ENCODE measurements at places on chromosomes 7 and 10.

- no peak for ATAC-seq
Observed at GRCh38 chr10:10813656-10814055, 204.0 kb upstream of the CELF2 start.

DNA sequence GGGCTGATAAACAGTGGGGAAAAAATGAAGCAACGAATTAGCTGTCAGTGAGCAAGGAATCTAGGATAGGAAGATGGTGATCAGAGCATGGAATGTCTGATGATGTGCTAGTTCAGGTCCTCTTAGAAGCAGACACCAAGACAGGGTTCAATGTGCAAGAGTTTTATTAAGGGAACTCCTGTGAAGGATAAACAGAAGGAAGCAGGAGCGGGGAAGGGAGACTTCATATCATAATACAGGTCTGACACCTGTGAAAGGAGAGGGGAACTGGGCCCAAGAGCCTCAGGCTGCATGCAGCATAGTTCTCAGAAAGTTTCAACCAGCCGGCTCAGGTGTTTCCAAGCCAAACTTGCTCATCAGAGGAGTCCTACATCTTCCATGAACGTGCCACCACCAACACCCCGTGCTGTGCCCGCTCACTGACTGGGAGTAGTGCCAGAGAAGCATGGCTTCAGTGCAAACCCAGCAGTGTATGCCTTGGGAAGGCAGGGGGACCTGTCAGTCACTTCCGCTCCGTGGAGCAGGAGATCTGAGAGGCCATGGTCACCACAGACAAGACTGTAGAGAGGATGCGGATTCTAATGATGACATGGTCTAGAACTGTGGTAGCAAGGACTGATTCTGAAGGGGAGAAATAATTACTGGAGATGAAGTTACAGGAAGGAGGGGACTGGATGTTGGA lies 45.8 kb downstream of the ZNF800 start:
- no peak for ATAC-seq

- no peak for ATAC-seq
Observed at GRCh38 chr10:48614481-48615390, 9.9 kb upstream of the ARHGAP22 start.

GRCh38 chr7:106246902-106247711 lies 37.7 kb downstream of the NAMPT start:
- ATAC-seq: no peak

DNA sequence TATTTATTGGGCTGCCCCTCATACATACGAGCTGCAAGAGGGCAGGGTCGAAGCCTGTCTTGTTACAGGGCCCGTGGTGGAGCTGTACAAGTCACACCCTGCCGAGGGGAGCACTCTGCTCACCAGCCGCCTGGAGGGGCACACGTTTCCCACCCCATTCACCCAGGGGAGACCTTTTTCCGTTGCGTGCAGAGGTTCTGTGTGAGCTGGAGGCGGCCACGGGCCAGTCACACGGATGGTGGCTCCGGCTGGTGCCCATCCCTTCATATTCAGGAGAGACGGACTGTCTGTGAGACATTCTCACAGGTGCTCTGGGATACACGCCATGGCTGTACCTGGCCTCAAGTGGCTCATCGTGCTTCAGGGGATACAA lies 47.9 kb upstream of the FAM20C start:
- no peak for ATAC-seq

DNA sequence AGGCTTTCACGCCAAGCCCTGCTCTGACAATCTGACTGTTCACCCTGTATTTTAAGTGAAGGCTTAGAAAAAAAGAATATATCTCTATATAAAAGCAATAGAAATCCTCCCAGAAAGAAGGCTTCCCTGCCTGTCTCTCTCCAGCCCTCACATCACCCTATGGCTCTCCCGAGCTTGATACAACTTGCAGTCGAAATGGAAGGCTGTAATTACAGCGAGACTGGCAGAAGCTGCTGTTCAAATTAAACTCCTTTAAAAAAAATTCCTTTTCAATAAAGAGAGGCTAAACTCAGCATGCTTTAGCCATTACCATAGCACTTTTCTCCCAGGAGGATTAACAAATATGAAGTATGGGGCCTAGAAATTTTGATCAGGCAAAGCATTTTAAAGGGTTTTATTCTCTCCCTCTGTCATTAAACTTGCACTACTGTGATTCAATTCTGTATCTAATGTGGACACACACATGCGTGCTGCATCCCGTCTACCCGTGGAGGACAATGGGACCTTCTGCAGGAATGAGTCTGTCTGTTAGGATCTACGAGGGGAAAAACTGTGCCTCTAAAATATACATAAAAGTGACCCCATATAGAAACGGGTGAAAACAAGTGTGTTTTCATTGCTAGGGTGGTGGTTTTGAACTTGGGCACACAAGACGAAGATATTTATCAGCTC lies 223.8 kb downstream of the USP6NL start:
- ATAC-seq: no peak

All from gastroesophageal sphincter (tissue), 4 donors.